Activated CD4-positive, alpha-beta T cell treated with anti-CD3 and anti-CD28 coated beads, Interleukin-2, amount 50 U/mL, for 24 hours (primary cell): ENCODE measurements at places on chromosomes 13 and 19.
A peak's percentile ranks its signal among the peaks of the same experiment; 100 is the strongest.

DNA sequence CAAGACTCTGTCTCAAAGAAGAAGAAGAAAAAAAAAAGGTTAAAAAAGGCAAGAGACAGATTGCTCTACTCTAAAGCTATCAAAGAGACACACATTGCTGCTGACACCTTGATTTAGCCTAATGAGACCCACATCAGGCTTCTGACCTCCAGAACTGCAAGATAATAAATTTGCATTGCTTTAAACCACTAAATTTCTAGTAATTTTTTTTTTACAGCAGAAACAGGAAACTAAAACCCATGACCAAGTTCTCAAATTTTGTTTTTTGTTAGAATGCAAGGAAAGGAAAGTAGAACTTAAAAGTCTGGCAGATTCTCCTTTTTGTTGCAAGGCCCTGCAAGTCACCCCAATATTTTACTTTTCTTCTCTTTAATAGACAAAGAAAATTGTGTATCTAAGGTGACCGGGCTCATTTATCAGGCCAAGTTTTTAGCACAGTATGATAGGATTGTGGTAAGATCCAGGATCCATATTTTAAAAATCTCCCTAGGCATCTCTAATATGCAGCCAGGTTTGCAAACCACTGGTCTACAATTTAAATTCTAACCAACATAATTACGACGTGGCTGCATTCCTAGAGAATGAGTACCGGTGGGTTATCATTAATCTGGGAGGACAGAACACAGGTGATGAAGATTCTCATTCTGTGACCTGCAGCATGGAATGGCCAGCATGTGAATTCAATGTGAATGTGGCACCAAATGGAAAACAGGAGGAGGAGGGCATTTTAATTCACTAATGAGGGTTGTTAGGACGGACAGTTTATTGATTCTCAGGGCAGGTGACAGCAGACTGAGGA, 56.7 kb upstream of the MED4 start:
- no peak for DNase-seq

GRCh38 chr13:90477216-90477615, 870.3 kb upstream of the MIR17HG start:
- no peak for DNase-seq

GRCh38 chr19:49301165-49301865, 23.7 kb downstream of the SLC6A16 start:
- peak; percentile 75 for DNase-seq

DNA sequence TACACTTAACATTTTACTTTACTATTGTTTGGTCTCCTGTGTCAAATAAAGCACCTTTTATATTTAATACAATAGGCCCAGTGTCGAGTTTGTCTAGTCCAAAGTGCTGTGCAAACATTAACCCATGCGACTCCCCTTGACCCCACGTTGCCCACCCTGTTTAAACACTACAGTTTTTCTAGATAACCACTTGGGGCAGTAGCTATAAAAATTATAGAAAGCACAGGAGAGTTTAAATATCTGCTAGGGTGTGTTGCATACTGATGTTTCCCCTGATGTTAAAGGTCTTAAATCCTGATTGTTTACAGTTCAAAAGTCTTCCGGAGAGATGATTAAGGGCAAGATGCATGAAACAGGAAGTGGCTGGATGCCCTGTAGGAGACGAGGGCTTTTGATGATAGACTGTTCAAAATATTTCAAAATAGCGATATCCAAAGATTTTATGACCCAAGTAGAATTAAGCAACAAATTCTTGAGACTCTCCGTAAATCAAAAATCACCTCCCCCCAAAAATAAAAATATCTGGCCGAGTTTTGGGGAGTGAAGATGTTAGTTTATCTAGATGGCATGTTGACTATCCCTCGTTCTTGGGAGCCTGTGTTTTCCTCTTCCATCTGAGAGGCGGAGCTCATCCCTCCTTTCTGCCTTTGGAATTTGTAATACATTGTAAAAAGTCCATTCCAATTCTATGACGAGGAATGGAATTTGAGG, 167.1 kb downstream of the FGF9 start:
- no peak for DNase-seq

DNA sequence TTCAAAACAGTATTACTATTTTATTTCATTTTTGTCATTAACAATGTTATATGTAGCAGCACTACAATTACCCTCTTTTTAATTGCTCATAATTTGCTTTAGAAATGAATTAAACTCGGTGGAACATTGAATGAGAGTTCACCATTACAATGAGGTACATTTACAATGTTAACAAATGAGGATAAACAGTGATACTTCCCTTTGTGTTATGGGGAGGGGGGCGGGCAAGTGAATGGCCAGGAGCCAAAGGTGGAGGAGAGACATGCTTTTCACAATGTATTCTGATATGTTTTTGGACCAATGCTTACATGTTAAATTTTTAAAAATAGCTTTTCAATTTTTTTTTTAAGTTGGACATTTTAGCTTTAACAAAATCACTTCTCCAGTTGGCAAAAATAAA, 34.2 kb downstream of the NALCN start:
- DNase-seq: no peak

GRCh38 chr13:110521946-110522345, 39.6 kb downstream of the RAB20 start:
- DNase-seq: no peak
